WERI-Rb-1 (cell line): ENCODE measurements at places on chromosomes 6 and 20.

- DNase-seq = peak; percentile 58
Measured at GRCh38 chr6:27374824-27375612, 13.5 kb upstream of the ZNF391 start.

DNA sequence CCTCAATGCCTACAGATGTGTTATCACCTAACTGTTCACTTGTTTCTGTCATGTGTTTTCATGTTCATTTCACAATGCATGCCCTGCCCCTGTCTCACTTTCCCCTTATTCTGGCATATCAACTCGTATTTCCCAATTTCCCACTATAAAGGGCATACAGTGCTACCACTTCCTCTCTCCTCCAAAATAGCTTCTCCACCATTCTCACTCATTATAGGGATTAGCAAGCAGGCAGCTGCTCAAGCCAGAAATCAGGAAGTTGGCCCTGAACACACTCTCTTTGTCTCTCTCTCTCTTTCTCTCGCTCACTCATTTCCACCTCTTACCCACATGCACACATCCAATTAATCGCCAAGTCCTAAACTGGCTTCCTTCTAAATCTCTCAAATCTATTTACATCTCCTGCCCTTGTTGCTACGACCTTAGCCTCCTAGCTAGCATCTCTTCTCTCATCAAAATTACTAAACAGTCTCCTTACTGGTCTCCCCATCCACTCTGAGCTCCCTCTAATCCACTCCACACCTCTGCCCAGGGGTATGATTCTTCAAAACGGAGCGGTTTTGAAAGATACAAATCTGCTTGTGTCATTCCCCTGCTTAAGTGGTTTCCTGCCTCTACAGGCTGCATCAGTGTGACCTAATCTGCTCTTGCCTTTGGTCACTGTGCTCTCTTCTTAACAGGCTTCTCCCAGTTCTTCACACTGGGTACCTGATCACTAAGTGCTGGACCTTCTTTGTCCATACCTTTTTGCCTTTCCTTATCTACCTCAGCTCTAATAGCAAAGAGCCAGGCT lies 196.2 kb downstream of the BTBD9 start:
- DNase-seq = peak; percentile 37

DNA sequence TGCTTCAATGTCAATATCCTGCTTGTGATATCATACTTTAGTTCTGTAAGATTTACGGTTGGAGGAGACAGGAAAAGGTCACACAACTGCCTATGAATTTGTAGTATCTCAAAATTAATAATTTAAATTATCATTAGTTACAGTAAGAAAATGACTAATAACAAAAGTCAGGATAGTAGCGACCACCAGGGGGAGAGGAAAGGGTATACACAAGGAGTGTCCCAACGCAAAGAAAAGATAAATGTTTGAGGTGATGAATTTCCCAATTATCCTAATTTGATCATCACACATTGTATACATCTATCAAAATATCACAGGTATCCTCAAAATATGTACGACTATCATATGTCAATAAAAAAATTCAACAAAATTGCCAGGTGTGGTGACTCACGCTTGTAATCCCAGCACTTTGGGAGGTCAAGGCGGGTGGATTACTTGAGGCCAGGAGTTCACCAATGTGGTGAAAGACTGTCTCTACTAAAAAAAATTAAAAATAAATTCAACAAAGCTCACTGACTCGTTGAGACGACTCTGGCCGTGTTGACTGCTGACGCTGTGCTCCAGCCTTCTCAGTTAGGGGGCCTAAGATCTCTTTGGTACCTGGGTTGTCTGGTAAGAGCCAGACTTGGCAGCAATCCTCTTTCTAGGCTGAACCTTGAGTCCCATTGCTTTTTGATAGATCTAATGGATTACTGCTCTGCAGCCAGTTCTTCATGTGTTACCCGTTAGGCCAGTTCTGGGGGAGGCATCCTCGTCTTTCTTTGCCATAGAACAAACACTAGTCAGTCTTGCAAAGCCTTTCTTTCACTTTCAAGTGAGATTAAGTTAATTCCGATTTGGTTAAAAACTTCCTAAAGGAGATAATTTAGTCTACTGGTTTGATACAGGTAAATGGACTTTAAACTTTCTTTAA lies 9.0 kb upstream of the OVOL2 start:
- DNase-seq = no peak

DNA sequence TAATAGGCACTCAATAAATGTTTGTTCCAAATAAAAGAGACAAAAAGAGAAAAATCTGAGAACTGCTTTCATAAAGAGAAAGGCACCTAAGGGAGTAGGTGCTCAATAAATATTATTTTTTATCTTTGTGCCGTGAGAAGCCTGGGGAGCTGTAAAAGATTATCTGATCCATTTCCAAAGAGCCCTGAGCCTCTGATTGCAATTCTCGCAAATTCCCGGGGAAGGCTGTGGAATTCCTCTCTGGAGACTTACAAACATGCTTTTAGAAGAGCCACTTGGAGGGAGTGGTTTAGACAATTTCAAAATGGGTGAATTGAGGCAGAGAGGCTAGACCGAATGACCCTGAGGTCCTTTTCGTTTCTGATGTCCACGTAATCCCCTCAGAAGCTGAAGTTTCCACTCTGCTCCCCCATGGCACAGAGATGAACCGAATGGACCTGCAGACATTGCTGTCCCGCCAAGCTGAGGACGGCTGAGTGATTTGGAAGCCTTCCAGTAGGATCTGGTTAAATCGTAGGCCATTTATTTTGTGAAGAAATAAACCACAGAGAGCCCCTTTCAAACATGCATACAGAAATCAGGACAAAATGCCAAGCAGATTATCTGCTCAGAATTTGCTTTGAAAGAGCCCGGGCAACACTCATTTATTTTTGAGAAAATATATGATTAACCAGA lies 77.8 kb downstream of the PKHD1 start:
- DNase-seq = no peak

DNA sequence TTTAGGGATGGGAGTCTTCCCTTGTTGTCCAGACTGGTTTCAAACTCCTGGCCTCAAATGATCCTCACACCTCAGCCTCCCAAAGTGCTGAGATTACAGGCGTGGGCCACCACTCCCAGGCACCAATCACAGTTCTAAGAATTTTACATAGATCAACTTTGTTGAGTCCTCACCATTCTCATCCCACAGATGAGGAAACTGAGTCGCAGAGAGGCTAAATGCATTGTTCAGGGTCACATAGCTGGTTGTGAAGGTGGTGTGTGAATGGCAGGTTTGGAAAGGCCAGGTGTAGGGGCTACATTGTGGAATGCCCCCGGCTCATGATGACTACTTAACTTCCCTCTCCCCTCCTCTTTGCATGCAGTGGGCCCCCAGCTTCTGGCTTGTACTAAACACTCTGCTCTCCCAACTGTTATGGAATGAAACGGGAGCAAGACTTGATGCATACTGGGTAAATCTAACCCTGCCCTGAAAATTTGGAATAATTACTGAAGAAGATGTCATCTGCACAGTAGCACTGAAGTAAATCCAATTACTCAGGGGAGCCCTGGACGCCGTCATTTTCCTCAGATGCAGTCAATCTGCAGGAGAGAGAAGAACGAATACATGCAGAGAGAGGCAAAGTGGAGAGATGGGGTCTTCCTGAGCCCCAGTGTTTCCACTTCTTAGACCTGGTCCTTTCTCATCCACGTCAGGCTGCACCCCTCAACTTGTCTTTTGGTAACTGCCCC lies 102.3 kb upstream of the ZNF217 start:
- DNase-seq = no peak

DNA sequence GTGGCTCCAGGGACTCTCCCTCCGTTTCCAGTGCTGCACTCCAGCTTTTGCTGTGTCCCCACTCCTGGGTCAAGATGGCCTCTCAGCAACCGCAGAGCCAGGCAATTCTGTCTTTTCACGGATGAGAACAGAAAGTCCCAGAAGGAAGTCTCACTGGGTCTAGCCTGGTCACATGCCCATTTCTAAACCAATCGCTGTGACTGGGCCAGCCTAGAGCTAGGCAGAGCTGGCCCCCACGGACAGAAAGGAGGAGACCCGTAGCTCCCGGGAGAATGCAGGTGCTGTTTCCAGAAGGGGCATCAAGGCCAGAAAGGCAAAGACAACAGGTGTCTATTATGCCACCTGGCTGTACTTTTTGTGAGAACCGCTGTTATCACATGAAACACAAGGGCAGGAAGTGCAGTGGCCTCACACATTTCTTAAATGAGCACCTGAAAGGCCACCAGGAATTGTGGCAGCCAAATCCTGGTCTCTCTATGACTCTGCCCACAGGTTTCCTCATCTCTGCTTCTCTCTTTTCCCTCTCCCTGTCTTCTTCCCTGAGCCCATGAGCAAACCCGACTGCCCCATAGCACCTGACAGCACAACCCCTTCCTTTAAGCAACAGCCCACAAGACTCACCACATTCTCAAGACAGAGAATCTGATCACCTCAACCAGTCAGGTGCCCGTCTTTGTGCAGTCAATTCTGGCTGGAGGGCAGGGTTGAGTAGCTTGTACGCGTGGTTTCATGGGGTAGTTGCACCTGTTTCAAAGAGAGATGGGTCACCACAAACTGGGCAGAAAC lies 37.1 kb upstream of the B4GALT5 start:
- DNase-seq = no peak

DNA sequence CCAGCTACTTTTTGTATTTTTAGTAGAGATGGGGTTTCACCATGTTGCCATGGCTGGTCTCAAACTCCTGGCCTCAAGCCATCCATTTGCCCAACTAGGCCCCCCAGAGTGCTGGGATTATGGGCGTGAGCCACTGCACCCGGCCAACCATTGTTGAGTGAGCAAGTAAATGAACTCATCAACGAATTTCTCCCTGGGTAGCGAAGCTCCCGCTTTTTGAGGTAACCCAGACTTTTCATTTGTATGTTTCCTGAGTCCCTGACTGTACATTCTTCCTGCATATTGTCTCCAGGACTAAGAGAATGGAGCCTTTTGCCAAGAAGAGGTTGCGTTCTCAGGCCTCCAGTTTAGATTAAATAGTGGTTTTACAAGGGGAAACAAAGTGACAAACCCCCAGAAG lies 36.4 kb downstream of the RIPOR3 start:
- no peak for DNase-seq

- DNase-seq = no peak
Measured at GRCh38 chr20:18014411-18014810, 43.3 kb downstream of the OVOL2 start.

DNA sequence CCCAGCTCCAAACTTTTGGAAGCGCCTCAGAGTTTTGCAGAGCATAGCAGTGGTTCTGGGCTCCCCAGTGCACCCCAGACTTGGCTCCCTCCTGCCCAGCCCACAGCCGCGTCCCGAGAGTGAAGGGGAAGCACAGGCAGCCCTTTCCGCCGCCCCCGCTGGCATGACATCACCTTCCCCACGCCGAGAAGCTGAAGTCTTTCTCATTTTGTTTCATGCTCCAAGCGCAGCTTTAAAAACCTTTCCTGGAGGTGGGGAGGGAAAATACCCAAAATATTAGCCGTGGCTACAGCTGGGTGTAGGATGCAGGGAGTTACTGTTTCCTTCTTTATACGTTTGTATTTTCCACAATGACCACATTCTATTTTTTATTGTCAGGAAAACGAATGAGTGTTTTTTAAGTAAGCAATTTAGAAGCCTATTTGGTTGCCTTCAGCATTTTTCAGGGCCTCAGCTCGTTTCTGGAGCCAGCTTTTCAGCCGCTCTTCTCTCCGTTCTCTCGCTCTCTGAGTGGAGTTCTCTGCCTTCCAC lies 72.9 kb downstream of the SNX5 start:
- DNase-seq = no peak

GRCh38 chr6:154359161-154359574 lies 2.6 kb upstream of the IPCEF1 start:
- no peak for DNase-seq

GRCh38 chr20:9349249-9349648 lies 165.1 kb upstream of the LAMP5 start:
- DNase-seq = no peak

DNA sequence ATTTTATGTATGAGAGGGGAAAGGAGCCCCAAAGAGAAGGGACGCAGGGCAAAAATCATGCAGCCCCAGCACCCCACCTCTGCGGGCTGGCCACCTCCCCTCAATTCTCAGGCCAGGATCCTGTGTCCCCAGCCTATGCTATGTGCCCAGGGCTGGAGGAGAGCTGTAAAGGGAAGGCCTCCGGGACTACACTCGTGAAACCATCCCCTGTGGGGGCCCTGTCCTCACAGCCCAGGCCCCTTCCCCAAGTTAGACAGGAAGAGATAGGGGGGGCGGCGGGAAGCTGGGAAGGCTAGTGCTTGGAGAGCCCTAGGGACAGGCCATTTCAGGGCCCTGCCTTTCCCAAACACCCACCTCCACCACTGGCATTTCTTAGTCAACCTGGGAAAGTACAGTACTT lies 1.4 kb upstream of the COL11A2 start:
- no peak for DNase-seq

GRCh38 chr6:9272671-9273070 lies 837.3 kb upstream of the SLC35B3 start:
- no peak for DNase-seq

DNA sequence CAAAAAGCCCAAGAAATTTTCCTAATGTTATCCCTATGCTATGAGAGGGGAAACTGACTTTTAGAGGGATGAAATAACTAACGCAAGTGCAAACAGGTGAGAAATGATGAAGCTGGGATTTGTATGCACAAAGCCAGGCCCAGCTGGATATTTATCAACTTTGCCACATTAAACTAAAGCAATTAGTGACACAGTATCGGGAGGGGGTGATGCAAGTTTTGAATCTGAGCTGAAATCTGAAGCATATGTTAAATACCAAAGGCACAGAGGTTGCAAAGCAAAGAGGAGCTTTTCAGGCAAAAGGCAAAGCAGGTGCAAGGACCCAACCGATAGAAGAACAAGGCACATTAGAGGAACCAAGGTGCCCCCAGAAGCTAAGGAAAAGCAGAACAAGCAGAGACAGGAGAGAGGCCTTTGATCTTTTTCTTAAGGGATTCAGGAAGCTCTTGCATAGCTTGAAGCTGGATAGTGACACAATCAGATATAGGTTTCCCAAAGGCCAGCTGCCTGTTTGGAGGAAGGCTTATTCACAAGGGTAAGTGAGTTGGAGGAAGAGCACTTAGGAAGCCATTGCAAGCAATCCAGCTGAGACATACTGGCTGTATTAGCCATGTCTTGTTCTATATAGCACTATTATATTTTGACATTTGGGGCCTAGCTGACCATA lies 207.5 kb downstream of the HIVEP2 start:
- DNase-seq = no peak

GRCh38 chr20:45890077-45890984 lies 677 bp downstream of the NEURL2 start:
- peak; percentile 92 for DNase-seq

- peak; percentile 66 for DNase-seq
Measured at GRCh38 chr6:157274471-157275226, 48.7 kb downstream of the TMEM242 start.

GRCh38 chr6:42040856-42041480 lies 9.4 kb upstream of the TAF8 start:
- no peak for DNase-seq

GRCh38 chr6:54717849-54718455 lies 128.6 kb upstream of the FAM83B start:
- peak; percentile 86 for DNase-seq

DNA sequence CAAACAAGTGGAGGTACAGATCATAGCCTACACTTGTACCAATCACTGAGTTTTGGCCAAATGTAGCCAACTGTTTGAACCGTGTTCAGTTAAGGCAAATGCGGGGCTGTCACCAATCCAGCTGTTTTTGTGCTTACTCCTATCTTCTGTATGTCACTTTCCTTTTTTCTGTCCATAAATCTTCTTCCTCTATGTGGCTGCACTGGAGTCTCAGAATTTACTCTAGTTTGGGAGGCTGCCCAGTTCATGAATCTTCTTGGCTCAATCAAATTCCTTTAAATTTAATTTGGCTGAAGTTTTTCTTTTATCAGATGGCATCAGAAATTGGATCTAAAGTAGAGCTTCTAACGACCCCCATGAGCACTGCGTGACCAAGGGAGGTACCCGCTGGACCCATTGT lies 11.7 kb upstream of the STX7 start:
- no peak for DNase-seq
